ENCODE measurements at places on chromosomes 16 and 17. TPM values are rescaled to one million over a fixed set of nuclear protein-coding genes. Genes with fewer than 3 reads are reported as not detected.

- no peak for DNase-seq
These were observed 78.3 kb upstream of the CIBAR2 start for GRCh38 chr16:85190572-85190971.

DNA sequence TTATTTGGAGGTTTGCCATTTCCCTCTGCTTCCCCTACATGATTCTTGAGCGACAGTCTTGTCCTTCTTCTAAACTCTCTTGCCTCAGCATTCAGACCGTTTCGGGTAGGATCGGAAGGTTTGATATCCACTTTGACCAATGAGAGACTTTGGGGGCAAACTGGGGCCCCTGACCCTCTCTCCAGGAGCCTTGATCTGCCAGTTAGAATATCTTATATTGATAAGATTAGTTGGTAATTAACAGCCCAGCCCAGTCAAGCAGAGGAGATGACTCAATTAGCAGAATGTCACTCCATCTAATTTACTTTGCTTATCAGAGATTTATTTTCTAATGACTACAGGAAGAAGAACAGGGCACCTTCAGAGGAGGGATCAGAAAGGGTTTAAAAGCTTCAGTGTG, 532.8 kb downstream of the XYLT1 start:
- DNase-seq, result no peak

Gene KRTAP3-2
- polyA plus RNA-seq, result not detected

- peak; percentile 95 for DNase-seq
These were observed 647 bp downstream of the UNK start for GRCh38 chr17:75785016-75785890.

Gene RASL10B
- 3.0 TPM for polyA plus RNA-seq

Gene SOCS1
- 24.6 TPM for polyA plus RNA-seq

GRCh38 chr17:15342460-15342859, 1.1 kb upstream of the TEKT3 start:
- no peak for DNase-seq

Gene VPS4A
- 40.5 TPM for polyA plus RNA-seq

DNA sequence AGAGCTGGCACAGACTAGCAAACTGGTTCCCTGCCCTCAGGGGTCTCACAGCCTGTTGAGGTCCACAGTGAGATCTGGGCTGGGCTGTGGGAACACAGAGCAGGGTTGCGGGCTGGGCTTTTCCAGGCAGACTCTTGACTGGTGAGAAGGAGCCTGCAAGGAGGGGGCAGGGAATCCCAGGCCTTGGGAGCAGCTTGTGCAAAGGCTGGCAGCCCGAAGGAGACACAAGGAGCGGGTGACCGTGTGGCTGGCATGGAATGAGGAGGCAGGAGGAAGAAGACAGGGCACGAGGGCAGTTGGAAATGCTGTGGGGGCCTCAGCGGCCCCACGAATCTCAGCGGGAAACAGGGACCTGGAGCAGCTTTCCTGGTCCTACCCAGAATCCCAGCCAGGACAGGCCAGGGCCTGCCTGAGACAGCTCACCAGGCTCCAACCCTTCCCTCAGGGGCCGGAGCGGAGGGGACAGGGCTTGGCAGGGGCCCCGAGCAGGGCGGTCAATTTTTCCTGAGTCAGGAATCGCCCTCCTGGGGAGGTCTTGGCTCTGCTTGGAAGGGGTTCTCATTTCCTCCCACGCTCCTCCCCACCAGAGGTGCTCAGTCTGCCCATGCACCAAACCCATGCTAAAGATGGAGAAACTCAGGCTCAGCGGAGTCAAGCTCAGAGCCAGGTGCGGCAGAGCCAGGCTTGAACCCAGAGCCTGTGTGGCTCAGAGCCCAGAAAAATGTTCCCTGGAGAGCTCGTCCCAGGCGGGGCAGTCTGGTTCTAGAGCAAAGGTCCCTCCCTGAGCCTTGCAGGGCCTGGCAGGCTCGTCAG, 9.2 kb upstream of the SNN start:
- DNase-seq, result no peak

Measured in left lung (tissue), 14 donors.